ENCODE measurements at places on chromosomes 3 and 15.

- no peak for DNase-seq
Observed at GRCh38 chr3:60760145-60760544, 491.1 kb downstream of the FHIT start.

DNA sequence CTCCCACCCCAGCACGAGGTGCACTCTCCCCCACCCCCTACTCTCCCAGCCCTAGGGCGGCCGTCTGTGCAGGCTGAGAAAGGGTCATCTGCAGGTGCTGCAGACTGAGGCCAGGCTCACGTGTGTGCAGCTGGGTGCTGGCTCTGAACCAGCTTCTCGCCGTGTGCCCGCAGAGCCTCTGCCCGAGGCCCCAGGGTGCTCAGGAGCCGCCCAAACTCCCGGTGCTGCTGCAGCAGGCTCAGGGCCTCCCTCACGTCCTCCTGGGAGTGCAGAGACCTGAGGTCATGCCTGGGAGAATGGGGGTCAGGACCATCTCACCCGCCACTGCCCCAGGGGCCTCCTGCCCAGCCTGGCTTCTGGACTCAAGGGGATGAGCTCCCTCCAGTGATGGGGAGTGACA lies 17.2 kb downstream of the SPTBN5 start:
- no peak for DNase-seq

- peak; percentile 56 for DNase-seq
Observed at GRCh38 chr3:49260806-49261324, 16.2 kb downstream of the C3orf62 start.

- no peak for DNase-seq
Observed at GRCh38 chr3:167773584-167773983, 38.1 kb downstream of the SERPINI1 start.

DNA sequence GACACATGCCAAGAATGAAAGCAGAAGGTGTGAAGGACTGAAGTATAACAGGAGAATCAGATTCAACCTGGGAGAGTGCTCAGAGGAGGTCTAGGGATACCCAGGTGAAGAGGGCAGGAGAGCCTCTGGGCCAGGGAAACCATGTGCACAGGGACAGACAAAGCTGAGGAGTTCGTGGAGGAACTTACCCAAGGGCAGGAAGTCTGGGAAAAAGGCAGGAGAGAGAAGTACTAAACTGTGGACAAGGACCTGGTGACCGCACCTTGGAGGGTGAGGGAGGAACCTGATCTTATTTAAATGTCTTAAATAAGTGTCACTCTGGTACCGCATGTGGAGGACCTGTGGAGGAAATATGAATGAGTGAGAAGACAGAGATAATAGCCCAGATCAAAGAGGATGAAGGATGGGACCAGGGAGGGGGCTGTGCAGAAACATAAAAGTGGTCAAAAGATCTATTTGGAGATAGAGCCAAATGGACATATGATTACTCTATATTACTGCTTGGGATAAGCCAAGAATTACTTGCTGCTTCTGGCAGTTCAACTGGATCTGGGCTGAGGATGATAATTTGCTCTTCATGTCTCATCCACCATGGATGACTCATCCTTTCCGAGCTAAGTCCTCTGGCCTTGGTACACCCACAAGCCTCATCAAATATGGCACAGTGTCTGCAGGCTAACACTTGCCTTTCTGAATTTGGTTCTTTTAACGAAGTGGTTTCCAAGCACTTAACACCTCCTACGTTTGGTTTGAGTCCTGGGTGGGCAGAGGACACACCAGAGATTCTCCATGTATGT lies 116.9 kb upstream of the NMNAT3 start:
- DNase-seq = no peak

- DNase-seq = no peak
Observed at GRCh38 chr3:114456742-114457141, 162.9 kb downstream of the TIGIT start.

DNA sequence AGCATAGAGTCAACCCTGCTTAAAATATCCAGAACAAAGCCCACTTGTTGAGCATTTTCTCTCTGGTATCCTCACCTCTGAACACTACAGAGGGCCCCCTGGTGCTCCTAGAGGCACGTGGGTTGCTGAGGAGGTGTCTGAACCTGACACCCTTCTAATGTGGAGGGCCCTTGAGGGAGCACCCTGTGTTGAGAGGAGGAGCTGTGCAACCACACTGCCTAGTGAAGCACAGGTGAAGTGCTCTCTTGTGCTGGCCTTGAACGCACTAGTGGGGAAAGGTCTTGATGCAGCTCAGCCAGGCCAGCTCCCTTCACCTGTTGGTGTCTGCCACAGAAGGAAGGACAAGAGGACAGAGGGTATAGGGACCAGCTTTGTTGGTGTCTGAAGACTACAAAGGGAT lies 51.9 kb downstream of the CCK start:
- no peak for DNase-seq

GRCh38 chr15:57152666-57153539 lies 223.4 kb upstream of the CGNL1 start:
- DNase-seq = peak; percentile 77

- no peak for DNase-seq
Observed at GRCh38 chr3:385151-385550, 188.6 kb downstream of the CHL1 start.

DNA sequence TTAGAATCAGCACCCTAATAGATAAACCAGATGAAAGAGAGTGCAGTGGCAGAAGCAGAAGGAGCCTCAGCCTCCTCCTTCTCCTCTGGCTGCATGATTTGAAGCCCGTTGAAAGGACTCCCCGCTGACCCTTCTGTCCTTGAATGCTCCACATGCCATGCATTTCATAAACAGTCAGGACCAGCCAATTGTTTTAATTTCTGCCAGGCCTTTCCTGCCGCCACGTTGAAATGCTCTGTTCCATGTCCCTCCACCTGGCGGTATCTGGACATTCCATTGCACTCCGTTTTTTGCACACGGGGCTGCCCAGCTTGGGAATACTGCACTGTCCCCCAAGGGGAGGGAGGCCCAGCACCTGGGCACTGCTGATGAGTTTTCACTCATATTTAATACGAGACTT lies 35.2 kb upstream of the GLCE start:
- DNase-seq = no peak

DNA sequence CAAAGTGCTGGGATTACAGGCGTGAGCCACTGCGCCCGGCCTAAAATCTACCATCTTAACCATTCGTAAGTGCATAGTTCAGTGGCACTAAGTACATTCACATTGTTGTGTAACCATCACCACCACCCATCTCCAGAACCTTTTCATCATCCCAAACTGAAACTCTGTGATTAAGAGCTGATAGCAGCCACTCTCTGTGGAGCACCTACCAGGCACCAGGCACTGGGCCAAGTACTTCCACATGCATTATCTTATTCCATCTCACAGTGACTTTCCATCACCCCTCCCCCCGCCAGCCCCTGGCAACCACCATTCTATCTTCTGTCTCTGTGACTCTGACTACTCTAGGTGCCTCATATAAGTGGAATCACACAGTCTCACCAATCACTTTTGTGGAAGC lies 2.3 kb upstream of the INSYN1 start:
- DNase-seq = no peak

- no peak for DNase-seq
Observed at GRCh38 chr3:70464876-70465275, 152.4 kb upstream of the MDFIC2 start.

- DNase-seq = peak; percentile 3
Observed at GRCh38 chr15:81373176-81373575, 837 bp downstream of the TMC3 start.

GRCh38 chr3:171933441-171933840 lies 90.3 kb downstream of the TMEM212 start:
- DNase-seq = no peak

DNA sequence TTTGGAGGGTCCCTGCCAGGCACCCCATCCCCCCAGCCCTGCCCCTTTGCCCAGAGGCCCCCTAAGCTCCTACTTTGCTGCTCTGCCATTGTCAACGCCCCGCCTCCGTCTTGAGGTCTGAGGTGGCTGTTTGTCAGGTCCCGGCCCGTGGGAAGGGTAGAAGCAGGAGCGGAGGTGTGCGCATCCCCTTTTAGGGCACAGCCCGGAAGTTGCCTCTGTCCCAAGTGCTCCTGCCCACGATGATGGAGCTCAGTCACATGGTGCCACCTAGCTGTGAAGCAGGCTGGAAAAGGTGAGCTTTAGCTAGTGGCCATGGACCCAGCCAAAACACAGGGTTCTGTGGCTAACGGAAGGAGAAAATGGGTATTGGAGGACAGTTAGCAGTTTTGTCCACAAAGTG lies 28.5 kb upstream of the LCTL start:
- DNase-seq = no peak

- DNase-seq = no peak
Observed at GRCh38 chr3:125433091-125433534, 58.0 kb upstream of the ZNF148 start.

DNA sequence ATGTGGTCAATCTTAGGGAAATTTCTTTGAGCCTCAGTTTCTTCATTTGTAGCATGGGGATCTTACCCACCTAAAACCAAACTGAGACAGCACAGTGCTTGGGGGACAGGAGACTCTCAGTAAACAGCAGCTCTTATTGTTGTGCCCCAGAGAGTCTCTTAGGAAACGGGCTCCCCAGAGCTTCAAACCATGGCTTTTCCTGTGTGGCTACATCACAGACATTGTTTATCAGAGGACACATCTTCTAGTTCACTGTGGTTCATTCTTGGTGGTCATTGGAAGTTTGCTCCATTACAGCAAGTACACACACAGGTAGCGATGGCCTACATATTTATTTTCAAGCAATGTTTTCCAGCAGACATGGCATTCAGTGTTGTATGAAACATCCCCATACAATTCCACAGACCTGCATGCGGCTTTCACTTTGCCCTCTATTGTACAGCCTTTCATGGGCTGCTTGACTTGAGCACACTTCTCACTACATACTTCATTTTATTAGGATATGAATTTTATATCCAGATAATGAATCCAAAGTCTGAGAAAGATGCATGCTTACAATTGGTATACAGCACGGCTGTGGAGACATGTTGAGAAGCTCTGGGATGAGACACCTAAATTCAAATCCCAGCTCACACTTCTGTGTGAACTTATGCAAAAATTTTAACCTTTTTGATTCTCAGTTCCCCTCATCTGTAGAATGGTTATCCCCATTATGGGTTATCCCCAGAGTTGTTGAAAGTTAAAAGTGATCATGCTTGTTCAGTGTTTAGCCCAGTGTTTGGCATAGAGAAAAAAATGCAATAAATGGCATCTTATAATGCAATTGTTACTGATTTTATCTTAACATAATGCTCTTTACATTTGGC lies 84.8 kb upstream of the ICE2 start:
- DNase-seq = no peak

GRCh38 chr15:89777073-89777751 lies 1.1 kb downstream of the MESP2 start:
- DNase-seq = no peak

GRCh38 chr3:4001976-4002375 lies 202.7 kb downstream of the LRRN1 start:
- no peak for DNase-seq

GRCh38 chr3:78812166-78812565 lies 955.6 kb downstream of the ROBO1 start:
- no peak for DNase-seq

- DNase-seq = peak; percentile 41
Observed at GRCh38 chr3:177353140-177353539, 155.9 kb upstream of the TBL1XR1 start.

DNA sequence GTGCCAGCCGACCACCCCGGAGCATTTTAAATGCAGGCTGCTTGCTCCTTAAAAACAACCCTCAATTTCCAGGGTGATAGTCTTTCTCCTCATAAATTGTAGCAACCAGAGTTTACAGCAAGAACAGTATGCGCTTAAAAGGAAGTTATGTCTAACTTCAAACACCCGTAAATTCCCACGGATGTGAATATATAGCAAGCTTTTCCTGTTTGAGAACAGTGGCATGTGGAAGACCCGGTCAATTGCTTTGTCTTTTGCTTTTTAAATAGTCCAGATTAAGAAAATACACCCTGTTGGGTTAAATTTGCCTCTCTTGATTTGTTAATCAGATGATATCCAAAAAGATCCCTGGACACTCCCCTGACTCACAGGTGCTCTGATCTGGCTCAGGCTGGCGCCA lies 20.8 kb downstream of the MRPS25 start:
- no peak for DNase-seq

GRCh38 chr3:49132437-49133225 lies at the start of gene LAMB2:
LAMB2 (minus strand) TSS chr3:49133050; CDS start chr3:49132867, 183 bp downstream.
- peak; percentile 58 for DNase-seq

DNA sequence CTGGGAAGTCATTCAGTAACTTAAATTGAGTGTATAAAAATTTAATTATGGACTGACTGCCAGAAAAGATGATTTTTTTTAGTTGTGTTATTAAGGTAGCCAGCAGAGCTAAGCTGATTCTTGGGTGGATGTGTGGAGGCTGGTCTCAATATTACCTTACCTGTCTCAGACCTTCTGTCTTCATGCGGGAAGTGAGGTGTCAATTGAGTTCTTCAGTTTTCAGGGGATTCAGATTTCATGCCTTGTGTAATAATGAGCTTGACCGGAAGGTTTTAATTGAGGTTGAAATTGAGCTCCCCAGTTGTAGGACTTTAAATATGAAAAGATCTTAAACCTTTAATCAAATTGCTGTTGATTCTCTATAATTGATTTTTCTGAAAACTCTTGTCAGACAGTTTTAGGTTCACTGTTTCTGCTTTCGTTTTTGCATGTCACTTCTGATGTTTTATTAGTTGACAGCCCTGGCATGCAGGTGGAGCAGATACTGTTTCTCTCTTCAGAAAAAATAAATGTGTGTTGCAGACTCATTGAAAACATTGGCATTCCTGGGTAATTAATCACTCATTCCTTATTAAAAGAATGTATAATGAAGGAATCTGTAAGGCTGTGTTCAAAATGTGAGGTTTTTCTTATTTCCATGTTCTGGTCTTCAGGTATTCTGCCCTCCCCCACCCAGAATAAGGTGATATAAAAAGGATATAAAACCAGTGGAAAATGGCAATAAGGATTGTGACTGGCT lies 54.5 kb downstream of the PSMD6 start:
- DNase-seq = no peak

DNA sequence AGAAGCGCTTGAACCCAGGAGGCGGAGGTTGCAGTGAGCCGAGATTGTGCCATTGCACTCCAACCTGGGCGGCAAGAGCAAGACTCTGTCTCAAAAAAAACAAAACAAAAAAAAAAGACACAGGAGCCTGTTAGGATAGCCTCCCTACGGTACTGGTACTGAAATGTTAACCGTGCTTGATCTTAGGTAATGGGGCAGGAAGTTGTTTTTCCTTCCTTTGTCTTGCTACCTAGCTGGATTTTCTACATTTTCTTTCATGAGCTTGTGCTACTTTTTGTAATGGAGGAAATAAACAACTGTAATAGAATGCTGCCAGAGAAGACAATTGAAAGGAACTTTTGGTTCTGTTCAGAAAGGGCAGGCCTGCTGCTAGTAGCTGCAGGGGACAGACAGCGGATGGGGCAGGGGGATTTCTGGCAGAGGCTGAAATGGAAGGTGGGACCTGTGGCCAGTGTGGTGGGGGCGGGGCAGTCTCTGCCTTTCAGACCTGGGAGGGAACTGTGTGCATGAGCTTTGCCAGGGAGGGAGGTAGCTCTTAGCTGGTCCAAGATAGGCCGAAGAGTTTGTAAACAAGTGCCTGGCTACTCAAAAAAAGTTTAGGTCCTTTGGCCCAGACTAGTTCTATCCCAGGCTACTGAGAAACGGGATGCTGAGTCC lies 49.0 kb upstream of the SEMA4B start:
- DNase-seq = no peak

GRCh38 chr3:139439278-139439677 lies 37.0 kb downstream of the RBP2 start:
- DNase-seq = no peak

- DNase-seq = no peak
Observed at GRCh38 chr3:107308716-107309115, 68.5 kb upstream of the CCDC54 start.

- DNase-seq = no peak
Observed at GRCh38 chr15:66737243-66738010, 35.4 kb downstream of the SMAD6 start.

All from suppressor macrophage (primary cell).